ENCODE measurements at places on chromosomes 3 and 15.

- no peak for DNase-seq
Measured at GRCh38 chr3:195145579-195145978, 125.4 kb downstream of the XXYLT1 start.

GRCh38 chr3:38555926-38556325 lies 59.8 kb downstream of the EXOG start:
- DNase-seq = no peak

DNA sequence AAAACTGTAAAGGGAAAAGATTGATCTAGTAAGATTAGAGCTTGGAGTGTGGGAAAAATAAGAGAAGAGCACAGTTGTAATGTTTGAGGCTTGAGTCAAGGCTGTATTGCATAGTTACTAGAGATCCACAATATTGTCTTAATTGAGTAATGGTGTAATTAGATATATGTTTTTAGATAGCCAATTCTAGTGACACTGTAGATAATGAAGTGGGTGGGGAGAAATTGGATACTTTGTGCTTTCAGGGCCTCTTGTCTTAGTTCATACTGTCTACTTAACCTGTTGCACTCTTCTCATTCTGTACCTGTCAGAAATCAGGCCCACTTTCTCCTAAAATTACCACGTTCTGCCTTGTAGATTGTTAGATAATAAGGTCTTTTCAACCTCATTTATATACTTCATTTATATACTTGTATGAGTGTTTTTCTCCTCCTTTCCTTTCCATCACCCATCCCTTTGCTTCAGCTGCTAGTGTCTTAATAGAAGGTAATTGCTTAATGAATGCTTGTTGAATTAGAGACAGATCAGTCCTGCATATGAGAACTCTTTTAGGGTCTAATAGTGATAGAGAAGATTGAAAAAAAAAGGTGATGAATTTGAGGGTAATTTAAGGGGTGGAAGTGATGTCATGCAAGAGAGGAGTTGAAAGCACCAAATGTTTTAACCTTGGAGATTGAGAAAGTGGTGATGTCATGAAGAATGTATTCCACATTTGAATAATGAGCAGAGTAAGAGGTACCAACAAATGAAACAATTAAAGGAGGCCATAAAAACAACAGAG lies 32.0 kb downstream of the PIK3CA start:
- no peak for DNase-seq

GRCh38 chr3:174755833-174756829 lies 103.0 kb upstream of the NAALADL2 start:
- no peak for DNase-seq

DNA sequence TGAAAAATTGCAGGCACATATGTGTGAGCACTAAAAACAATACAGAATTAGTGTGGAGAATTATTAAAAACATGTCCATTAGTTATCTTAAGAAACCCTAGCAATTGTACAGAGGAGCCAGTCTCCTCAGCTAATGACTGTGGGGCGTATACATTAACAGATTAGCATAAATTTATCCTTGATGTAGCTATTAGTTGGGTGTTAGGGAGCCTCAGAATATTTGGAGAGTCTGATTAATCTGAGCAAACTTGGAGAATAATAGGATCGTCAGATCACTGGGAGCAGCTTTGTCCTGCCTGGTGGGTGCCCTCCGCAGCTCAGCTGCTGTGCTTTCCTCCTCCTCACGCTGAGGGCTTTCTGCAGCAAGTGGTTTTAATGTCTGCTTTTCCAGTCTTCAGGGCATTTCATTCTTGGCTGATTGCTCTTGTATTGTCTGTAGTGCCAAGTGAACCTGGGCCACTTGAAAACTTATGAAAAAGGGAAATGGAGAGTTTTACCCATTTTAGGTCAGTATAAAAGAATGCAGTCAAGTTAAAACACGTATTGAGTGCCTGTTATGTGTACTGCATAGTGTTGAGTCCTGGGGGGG lies 417.4 kb upstream of the SEMA6D start:
- no peak for DNase-seq

- no peak for DNase-seq
Measured at GRCh38 chr3:197508924-197509775, 46.6 kb downstream of the BDH1 start.

DNA sequence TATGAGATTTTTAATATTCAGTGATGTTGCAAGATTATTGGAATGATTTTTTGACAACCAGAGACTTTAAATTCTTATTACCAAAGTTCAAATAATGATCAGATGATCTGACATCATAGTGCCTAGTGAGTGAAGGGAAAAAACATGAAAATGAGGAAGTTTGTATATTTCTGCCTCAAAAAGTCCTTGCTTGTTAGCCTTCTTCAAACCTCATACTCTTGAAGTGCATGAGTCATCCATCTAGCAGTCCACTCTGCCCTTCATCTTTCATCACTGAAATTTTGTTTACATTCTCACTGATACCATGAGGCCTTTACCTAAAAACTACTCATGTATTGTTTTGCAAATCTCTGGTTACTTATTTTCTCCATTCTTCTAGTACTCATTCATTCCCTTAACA lies 23.9 kb upstream of the OR5H6 start:
- no peak for DNase-seq

DNA sequence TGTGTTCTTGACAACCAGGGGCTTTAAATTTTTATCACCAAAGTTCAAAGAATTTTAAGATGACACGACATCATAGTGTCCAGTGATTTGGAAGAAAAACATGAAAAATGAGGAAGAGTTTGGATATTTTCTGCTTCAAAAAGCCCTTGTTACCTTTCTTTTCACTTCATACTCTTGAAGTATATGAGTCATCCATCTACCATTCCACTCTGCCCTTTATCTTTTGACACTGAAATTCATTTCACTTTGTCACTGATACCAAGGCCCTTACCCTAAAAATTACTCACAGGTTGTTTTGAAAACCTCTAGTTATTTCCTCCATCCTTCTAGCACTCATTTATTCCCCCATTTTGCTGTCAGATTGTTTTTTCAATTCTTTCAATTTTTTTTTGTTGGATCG lies 42.7 kb downstream of the OR5H15 start:
- no peak for DNase-seq

DNA sequence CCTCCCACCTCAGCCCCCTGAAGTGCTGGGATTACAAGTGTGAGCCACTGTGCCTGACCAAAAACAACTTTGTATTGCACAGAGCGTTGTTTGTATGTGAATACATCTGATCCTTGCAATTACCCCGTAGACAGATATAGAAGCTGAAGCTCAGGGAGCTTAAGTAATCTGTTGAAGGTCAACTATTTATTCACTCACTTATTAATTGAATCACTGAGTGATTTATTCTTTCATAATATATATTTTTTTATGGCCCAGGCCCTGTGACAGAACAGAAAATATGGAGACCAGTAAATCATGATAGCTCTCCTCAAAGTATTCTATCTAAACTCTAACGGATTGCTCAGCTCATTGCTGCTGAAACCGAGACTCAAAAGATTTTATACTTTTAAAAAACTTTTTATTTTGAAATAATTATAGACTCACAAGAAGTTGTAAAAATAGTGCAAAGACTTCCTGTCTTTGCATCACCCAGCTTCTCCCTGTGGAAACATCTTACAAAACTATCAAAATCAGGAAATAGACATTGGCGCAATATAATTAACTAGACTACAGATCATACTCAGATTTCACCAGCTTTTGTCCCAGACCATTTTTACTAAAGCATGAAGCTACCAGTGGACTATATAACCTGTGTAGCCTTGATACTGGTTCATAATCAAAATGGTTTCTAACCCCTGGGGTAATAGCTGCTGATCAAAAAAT lies 466.1 kb downstream of the PDCD6IP start:
- no peak for DNase-seq

- DNase-seq = no peak
Measured at GRCh38 chr15:38549222-38549621, 15.4 kb downstream of the RASGRP1 start.

DNA sequence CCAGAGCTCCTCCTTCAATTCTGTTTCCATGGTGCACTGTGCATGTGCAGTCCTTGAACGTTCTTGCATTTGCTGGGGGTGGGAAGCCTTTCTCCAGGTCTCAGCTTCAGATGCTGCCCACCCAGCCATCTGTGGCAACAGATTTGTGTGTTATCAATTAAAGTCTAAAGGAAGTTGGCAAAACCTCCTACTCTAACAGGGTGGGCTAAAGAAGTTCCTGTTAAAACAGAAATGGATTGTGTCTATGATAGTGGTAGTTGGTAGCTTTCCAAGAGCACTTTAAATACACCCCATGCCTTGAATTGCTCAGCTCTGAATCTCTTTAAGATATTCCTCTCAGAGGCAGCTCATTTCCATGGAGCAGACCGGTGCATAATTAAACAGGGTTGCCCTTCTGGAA lies 488.0 kb upstream of the SUCLG2 start:
- no peak for DNase-seq

- DNase-seq = no peak
Measured at GRCh38 chr3:168414149-168414548, 318.4 kb upstream of the GOLIM4 start.

DNA sequence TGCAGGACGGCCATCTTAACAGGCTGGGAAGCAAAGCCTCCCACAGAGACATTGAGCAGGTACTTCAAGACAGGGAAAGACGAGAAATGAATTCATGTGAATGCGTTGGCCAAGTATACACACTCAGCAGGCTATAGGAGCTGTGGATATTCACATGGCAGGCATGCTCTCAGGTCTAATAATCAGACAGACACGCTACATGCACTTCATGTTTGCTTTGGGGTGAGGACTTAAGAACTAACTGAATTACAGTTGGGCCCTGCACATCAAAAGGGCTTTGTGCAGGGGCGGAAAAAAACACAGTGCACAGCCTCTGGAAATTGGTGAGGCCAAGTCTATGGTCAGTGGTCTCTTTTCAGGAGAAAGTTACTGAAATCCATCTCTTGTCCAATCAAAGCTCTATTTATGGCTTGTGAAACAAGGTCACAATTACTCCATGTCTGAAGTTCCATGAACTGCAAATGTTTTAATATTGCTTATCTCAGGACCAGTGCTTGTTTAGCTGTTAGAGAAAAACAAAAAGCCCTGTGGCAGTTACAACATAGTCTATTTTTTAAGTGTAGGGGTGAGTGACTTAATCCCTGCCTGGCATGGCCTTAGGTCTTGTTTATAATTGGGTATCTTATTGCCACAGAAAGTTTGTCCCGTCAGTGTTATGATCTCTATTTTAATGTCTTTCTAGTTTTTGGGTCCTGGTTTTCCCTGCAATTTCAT lies 100.6 kb upstream of the GOLGA6L6 start:
- DNase-seq = no peak

DNA sequence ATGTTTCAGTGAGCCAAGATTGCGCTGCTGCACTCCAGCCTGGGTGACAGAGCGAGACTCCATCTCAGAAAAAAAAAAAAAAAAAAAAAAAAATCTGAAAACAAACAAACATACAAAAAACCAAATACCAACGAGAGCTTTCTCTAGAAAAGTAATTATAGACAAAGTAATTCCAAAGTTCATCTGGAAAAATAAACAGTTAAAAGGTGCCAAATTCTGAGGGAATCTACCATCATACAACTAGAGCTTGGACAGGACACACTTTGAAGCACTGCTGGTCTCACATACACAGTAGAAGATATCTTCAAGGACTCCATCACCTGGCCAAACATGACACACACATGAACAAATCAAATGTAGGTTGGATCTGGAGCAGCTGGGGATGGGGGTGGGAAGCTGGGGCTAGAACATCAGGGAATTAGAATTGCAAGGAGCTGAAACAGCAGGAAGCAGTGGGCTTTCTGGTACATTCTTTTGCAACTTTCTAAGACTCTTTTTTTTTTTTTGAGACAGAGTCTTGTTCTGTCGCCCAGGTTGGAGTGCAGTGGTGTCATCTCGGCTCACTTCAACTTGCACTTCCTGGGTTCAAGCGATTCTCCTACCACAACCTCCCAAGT lies 41.1 kb upstream of the CTSH start:
- DNase-seq = no peak

DNA sequence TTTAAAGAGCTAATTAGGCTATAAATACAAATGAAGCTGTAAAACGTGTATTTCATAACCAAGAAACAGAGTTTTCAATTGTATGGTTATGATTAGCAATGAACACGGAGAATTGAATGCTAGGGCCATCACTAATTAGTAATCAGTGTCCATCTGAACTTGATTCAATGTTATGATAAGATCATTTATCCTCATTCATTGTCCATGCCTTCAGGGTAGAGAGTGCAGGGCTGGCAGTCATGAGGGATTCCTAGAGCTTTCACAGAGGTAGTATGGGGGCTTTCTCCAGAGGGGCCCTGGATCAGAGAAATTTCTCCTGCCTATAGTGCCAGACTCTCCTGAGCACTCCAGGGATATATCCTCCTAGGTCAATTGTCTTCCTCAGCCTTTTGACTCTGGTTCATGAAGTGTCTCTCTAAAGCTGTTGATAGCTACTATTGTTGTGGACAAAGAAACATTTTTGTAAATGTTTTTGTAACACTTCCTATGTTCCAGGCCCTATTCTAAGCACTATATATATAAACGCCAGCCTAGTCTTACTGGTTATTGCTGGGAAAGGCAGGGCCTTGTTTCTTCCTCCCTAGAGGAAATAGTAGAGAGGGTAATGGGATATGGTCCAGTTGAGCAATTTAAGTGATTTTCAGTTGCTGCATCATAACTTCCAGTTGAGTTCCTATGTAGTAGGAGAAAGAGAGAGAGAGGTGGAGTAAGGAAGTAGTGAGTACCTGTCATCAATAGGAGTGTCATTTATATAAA lies 249.0 kb downstream of the NFKBIZ start:
- no peak for DNase-seq

DNA sequence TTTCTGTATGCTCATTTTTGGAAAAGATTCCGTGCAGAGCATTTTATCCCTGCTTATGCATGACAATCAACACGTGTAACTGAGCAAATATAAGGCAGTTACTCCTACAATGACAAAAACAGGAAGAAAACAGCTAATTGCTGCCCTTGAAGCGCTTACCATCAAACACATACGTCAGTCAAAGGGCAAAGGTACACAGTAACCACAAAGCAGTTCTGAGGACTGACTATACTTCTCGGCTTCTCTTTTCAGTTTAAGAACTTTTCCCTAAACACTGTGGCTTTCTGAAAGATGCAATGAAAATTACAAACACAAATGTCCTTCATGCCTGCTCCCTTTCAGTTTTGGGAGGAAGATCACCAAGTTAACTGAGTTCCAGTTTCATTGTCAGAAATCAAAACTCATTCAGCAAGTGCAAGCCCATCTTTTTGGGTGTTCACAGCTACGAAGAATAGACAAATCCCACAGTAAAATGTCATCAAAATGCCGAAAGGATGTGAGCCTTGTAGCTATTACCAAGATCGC lies 602.8 kb downstream of the FOXP1 start:
- no peak for DNase-seq

- no peak for DNase-seq
Measured at GRCh38 chr15:85742186-85742821, 52.4 kb downstream of the KLHL25 start.

- DNase-seq = peak; percentile 18
Measured at GRCh38 chr3:57100046-57100695, 39.7 kb downstream of the SPATA12 start.
